ENCODE measurements at places on chromosomes 6 and 20.

DNA sequence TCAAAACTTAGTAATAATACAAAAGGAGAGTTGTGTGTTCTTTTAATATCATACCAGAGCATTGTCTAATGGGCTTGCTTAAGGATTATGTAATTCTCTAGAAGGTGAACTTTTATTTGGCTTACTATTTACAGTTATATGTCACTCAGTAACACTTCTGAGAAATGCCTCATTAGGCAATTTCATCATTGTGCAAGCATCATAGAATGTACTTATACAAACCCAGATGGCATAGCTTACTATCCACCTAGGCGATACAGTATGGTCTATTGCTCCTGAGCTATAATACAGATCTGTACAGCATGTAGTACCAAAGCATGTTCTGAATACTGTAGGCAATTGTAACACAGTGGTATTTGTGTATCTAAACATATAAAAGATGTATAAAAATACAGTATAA, 340.1 kb downstream of the PHF3 start:
- DNase-seq: no peak

- no peak for DNase-seq
These were observed 47.5 kb downstream of the RALGAPA2 start for GRCh38 chr20:20664795-20665589.

DNA sequence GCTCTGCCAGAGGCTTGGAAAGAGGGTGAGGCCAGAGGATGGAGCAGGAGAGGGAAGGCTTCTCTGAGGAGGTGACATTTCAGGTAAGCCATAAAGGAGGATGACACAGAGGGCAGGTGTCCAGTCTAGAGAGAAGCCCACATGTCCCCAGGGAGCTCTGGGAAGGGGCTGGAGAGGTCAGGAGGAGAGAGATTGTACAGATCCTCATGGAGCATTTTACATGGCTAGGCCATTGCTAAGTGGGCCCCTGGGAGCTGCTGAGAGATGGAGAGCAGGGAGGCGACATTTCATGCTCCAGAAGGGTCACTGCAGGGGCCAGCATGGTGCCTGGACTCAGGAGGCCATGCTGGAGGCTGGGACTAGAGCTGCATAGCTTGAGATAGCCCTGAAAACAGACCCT, 124.5 kb downstream of the TOX2 start:
- DNase-seq: no peak

GRCh38 chr6:79536585-79536953, 661 bp downstream of the LCA5 start:
- DNase-seq: no peak

GRCh38 chr6:25138233-25138933, 140.8 kb upstream of the CARMIL1 start:
- DNase-seq: peak; percentile 55

GRCh38 chr6:161830866-161831616, 557.2 kb upstream of the AGPAT4 start:
- no peak for DNase-seq

GRCh38 chr20:17896193-17896723, 72.3 kb downstream of the SNX5 start:
- no peak for DNase-seq

- peak; percentile 57 for DNase-seq
These were observed 818 bp upstream of the MDGA1 start for GRCh38 chr6:37698264-37699137.

DNA sequence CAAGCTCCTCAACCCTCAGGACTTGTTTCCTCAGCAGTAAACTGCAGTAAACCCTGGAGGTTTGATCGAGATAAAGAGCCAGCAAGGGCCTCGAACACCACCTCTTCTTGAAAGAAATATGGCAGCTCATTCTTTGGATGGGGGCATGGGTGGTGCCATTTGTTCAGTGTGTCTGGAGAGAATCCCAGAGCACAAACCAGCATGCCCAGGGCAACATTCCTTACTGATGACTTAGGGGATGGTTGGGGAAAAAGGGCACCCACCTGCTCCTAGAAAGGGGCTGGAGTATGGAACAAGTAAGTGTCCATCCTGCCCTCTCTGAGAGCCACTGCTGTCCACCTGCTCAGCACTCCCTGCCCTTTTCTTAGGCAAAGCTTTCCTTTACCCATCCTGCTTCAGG, 31.3 kb upstream of the ZFAND3 start:
- DNase-seq: no peak

DNA sequence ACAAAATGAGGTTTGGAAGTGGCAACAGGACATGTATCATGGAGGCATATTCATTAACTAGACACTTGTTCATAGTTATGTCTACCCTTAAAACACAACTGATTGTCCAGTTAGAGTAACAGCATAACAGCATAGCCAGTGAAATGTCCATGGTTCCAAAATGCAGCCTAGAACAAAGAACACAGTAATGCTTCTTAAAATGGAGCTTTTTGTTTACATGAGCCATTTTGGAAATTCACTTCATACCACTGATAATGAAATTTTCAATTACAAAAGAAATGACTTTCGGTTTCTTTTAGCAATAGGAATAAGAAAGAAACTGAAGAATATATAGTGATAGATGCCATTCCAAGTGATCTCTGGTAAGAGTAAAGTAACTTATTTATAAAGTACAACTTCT, 111.1 kb upstream of the DST start:
- DNase-seq: no peak

DNA sequence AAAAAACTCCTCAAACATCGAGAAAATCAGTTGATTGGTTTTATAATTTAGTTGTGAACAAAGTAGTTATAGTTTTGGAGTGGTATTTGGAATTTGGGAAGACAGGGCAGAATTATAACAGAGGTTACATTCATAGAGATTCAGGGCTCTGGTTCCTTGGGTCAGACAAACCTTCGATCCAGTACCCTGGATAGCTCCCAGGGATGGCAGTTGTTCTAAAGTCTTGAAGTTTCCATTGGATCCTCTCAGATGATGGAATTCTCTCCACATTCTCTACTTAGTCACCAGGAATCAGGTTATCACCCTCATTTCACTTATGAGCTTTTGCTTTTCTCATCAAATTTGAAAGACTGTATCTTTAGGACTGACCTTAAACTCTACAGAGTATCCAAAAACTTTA, 285.1 kb downstream of the CENPW start:
- DNase-seq: no peak

DNA sequence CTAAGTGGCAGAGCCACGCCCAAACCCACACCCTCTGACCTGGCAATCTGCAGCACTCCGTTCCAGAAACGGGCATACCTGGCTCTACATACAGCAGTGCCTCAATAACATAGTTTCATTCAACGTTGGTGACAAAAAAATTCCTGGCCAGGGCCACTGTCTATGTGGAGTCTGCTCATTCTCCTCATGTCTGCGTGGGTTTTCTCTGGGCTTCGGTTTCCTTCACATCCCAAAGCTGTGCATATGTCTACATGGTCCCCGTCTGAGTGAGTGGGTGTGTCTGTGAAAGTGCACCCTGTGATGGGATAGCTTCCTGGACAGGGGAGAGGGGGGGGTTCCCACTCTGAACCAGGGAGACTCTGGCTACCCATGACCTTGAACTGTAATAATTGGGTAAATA, 2.1 kb downstream of the KIAA0319 start:
- DNase-seq: no peak

GRCh38 chr6:137387096-137387764, 107.0 kb downstream of the OLIG3 start:
- DNase-seq: peak; percentile 77

DNA sequence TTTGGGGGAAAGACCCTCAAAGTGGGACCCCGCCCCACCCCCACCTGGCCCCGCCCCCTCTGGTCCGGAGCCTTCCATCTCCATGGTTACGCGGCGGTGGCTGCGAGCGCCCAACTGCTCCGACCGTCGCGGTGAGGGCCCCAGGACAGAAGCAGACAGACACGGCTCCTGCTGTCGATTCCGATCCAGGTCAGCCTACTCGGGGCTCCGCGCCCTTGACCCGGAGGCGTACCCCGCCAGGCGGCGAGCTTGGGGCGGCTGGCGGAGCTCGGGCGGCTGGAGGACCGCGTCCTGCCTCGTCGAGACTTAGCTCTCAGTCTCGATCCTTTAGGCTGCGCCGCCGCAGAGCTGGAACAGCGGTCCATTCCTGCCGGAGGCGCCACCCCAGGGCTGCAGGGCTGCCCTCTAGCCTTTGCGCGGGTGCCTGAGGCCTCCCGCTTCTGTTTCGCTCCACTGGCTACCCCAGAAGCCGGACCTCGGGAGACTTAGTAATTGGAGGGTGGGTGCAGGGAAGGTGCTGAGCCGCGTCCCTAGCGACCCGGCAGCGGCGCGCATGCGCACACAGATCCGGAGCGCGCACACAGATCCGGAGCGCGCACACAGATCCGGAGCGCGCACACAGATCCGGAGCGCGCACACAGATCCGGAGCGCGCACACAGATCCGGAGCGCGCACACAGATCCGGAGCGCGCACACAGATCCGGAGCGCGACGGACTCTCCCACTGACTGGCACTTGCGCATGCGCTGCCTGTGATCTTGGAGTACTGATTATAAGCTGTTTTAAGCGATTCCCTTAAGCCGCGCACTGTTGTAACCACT, at the start of gene CFAP206:
Gene CFAP206 (plus strand): TSS at position 72 of the 820 bp plus-strand sequence. CDS start 1,868 bp downstream, outside the sequence.
- peak; percentile 84 for DNase-seq

DNA sequence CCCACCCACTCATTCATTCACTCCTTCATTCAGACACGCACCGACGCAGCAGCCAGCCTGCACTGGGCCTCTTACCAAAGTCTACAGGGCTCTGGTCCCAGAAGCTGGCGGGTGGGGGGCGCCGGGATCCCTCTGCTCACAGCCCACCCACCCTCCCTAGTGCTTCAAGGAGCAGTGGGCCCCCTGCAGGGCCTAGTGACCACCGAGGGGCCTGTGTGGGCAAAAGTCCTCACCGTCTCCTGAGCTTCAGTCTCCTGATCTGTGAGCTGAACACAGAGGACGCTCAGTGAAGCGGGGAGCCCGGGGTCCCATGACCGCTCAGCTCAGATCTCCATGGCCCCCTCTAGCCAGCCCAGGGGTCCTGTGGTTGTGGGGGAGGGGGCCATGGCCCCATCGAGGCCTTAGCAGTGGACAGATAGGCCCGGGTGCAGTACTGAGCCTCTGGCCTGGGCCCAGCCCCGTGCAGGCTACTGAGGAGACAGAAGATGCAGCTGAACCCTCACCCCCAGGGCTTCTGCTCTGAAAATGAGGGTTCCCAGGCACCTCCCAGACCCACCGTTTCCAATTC, 33.4 kb upstream of the MRGBP start:
- DNase-seq: no peak

- DNase-seq: peak; percentile 18
These were observed 5.5 kb upstream of the CTCFL start for GRCh38 chr20:57530327-57530981.

- DNase-seq: no peak
These were observed 78.2 kb downstream of the ASXL1 start for GRCh38 chr20:32436142-32436861.

DNA sequence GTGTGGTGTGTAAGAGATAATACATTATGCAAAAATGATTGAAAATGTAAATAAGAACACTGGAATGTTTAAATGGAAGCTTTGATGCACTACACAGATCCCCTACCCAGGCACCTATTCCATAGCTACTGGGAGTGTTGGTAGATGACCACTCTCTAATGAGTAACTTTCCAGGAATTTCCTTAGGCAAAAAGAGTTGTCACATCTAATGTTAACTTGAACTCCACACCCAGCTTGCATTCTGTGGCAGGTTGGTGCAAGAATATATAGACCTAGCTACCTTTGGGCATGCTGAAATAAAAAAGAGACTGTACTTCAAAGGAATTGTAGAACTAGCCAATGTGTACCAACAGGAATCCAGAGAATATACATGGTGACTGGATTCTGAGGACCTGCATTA, 1254.2 kb upstream of the EYS start:
- no peak for DNase-seq

GRCh38 chr20:6178537-6178936, 55.7 kb upstream of the FERMT1 start:
- no peak for DNase-seq

DNA sequence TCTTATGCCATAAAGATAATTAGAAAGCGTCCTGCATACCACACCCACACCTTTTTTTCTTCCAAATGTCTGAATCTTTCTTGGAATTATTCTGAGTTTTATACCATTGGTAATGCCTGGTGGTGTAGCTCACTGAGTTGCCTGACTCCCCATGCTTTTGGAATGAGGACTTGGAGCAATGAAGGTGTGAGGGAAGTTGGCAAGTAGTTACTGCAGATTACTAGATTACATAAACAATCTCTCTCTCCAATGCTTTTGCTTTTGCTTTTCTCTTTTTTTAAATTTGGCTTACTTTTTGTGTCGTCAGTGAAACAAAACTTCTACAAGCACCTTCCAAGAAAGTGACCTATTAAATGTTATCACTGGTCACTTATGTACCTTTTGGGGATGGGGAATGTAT, 406.1 kb upstream of the SOX4 start:
- DNase-seq: no peak

- no peak for DNase-seq
These were observed 4.9 kb upstream of the YTHDF1 start for GRCh38 chr20:63220696-63221399.

DNA sequence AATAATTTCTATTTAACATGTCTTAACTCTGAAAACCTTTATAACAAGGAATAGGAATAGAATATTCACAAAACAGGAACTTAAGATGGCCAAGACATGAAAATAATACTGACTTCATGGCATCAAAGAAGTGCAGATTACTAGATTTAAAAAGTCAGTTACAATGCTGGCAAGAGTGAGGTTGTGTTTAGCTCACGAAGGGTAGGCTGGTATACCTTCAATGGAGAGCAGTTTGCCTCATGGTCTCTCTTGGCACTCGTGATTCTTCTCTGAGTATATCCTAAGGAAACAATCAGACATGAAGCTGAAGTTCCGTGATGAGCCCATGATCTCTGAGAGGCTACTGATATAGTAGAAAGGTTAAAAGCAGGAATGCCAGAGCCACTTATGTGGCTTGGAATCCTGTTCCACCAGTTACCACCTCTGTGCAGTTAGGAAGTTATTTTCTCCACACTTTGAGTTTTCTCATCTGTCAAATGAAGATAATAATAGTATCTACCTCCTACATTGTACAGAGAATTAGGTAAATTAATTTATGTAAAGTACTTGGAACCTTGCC, 7.2 kb downstream of the NCOA7 start:
- DNase-seq: no peak

- DNase-seq: no peak
These were observed 401.9 kb downstream of the THBS2 start for GRCh38 chr6:168851460-168852375.

All from left lobe of liver (tissue), 2 donors.